Astrocyte (in vitro differentiated cells and primary cell): ENCODE measurements at places on chromosomes 3 and 15. TPM values are rescaled to one million over a fixed set of nuclear protein-coding genes. Genes with fewer than 3 reads are reported as not detected.

The ROPN1 gene
- not detected in 2 replicates for total RNA-seq

The UBR1 gene
- total RNA-seq = 25.7 and 28.2 TPM in 2 replicates

The STAB1 gene
- 0.39 TPM in 1 of 2 replicates, not detected in the other for total RNA-seq

The LRCH3 gene
- total RNA-seq = 42.1 and 49.6 TPM in 2 replicates

The STRC gene
- 0.25 and 0.29 TPM in 2 replicates for total RNA-seq

The SNTN gene
- total RNA-seq = not detected in 2 replicates

The GOLGA6A gene
- 0.30 and 0.31 TPM in 2 replicates for total RNA-seq

The NGLY1 gene
- 23.9 and 28.0 TPM in 2 replicates for total RNA-seq

The DET1 gene
- total RNA-seq = 3.7 and 4.8 TPM in 2 replicates

The KLHL6 gene
- 0.11 and 0.14 TPM in 2 replicates for total RNA-seq

DNA sequence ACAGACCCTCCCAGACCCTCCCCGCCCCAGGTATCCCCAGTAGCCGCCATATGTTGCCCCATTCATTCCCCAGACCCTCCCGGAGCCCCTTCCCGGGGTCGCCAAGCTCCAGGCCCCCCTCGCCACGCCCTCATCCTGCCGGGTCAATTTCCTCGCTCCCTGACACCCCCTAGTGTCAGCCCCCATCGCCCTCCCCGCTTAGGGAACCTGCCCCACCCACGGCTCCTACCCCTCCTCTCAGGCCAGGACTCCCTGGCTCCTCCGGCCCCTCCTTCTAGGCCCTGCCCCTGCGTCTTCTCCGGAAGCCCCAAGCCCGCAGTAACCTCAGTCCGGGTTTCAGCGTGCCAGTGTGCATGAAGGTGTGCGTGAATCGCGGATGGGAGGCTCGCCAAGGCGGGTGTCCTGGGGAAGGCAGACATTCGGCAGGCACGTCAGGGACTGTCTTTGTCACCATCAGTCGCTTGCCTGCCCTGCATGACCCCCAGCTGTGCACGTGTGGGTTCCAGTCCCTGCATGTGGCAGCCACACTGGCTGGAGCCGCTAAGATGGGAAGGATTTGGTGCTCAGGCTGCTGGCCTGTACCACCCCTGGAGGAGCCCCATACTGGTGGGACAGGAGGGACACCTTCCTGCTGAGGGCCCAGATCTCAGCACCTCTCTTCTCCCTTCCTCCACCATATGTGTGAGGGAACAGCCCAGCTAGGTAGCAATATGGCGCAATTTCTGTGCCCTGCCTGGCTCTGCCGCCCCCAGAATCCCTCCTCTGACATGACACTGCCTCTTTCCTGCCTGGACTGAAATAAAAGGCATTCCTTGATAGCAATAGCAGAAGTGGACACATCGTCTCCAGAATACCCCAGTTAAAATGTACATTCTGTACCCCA lies 693 bp downstream of the DISP2 start:
- DNase-seq = no peak

DNA sequence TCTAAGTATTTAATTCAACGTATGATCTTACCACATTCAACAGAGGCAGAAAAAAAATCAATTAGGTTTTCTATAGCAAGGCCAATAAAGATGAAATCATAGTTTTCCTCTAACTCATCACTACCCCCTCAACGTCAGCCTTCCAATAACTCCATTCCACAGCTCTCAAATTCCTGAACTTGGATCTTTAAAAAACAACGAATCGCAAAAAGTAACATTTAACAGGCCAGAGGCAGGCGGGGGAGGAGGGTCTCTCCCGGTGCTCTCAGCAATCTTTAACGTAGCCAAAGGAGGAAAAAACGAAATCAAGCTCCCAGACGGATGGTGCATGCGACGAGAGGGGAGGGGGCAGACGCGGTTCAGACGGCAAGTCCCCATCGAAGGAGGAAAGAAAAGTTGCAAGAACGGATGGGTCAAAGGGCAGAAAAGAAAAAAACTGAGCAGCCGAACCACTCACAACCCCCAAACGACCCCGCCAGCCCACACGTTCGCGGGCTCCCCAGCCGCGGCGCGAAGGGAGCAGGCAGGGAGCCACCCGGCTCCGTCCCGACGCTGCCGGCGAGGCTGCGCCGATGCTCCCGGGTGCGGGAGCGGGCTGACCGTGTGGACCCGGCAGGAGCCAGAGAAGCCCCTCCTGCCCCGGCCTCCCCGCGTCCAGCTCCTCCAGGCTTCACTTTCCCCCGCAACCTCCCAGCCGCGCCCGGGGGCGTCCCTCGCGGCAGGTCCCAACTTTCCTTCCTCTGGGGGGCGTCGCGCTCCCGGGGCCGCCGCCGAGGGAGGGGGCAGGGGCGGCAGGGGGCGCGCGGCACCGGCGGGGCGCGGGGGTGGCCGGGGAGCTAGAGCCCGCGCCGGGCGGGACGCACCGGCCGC lies 703 bp downstream of the PEAK1 start:
- peak; percentile 71 for DNase-seq

- peak; percentile 26 for DNase-seq
These were observed 9.2 kb downstream of the EIF3J start for GRCh38 chr15:44545913-44546802.

- no peak for DNase-seq
These were observed 77.9 kb upstream of the LINGO1 start for GRCh38 chr15:77710637-77711036.

- no peak for DNase-seq
These were observed 300.4 kb upstream of the ROPN1 start for GRCh38 chr3:124292329-124292728.

GRCh38 chr3:183698756-183699155 lies 1.2 kb downstream of the YEATS2 start:
- peak; percentile 17 for DNase-seq

GRCh38 chr15:99343881-99344551 lies 92.7 kb downstream of the LRRC28 start:
- DNase-seq = no peak

GRCh38 chr3:187986514-187986934 lies 167.4 kb upstream of the LPP start:
- DNase-seq = peak; percentile 96

GRCh38 chr3:178735032-178735674 lies 198.9 kb downstream of the KCNMB2 start:
- DNase-seq = no peak

GRCh38 chr3:80914854-80915253 lies 846.6 kb downstream of the GBE1 start:
- no peak for DNase-seq

GRCh38 chr15:70556151-70556741 lies 207.1 kb downstream of the UACA start:
- DNase-seq = no peak

GRCh38 chr15:29636921-29637320 lies 185.3 kb downstream of the TJP1 start:
- no peak for DNase-seq

GRCh38 chr15:58805095-58805494 lies 34.0 kb downstream of the MINDY2 start:
- no peak for DNase-seq

- DNase-seq = no peak
These were observed 100.7 kb upstream of the SLC4A7 start for GRCh38 chr3:27584874-27585273.

DNA sequence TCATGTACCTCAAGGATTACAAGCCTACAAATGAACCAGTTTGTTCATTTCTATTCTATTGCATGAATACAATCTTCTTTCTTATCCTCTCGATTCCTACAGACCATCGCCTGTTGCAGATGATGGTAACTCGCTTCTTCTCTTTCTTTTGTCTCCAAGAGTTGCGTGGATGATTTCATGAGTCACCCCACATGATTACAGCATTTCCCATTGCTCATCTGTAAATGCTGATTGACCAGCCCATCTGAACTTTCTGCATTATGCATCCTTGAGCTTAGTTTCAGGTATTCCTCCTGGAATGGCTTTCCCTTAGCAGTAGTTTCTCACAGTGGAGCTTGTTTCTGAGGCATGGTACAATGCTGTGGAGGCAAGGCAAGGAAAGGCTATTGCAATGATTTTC lies 109.6 kb upstream of the TOPAZ1 start:
- no peak for DNase-seq

DNA sequence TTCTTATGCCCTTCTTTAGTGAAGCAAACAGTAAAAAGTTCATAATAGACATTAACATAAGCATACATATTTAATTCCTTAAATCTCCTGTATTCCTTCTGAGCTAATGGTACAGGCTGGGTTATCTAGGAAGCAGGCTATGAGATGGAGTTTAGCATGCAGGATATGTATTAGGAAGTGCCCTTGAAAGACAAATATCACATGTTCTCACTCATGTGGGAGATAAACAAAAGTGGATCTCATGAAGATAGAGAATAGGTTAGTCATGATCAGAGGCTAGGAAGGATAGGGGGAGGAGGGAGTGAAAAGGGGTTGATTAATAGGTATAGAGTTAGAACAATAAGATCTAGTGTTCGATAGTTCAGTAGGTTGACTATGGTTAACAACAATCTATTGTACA lies 105.4 kb downstream of the CLASP2 start:
- no peak for DNase-seq

DNA sequence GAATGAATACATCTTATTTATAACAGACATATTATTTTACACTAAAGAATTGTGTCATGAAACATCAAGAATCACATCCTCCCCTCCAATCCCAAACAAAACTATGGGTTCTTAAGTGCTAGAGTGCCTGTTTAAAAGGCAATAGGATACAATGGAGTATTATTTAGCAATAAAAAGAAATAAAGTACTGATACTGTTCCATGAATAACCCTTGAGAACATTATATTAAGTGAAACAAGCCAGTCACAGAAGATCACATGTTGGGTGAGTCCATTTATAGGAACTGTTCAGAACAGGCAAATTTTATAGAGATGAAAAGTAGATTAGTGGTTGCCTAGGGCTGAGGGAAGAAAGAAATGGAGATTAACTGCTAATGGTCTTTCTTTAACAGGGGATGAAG lies 86.5 kb downstream of the ANKRD28 start:
- DNase-seq = no peak

GRCh38 chr3:12963231-12963896 lies 109.9 kb downstream of the IQSEC1 start:
- DNase-seq = no peak

DNA sequence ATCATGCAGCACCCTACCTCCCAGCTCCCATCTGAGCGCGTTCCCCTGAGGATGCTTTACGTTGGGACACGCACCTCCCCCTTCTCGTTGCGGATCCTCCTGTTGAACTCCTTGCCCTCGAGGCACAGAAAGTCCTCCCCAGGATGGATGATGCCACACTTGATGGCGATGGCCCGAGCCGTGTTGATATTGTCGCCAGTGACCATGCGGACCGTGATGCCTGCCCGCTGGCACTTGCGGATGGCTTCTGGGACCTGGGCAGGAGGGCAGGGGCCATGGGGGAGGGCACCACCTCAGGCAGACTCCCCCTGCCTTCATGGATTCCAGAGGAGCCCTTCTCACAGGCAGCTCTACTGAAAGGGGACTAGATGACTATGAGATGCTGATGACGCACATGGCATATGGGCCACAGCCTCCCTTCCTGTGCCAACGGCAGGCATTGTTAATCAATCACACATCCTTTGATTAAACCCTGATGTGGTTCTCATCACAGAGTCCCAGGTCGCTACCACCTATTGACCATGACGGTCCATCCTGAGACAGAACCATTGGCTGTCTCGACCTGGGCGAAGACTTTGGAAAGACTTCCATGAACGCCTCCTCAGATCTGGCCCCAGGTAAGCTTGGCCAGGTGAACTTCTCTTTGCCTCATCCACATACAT lies 29.5 kb upstream of the SEC13 start:
- no peak for DNase-seq

DNA sequence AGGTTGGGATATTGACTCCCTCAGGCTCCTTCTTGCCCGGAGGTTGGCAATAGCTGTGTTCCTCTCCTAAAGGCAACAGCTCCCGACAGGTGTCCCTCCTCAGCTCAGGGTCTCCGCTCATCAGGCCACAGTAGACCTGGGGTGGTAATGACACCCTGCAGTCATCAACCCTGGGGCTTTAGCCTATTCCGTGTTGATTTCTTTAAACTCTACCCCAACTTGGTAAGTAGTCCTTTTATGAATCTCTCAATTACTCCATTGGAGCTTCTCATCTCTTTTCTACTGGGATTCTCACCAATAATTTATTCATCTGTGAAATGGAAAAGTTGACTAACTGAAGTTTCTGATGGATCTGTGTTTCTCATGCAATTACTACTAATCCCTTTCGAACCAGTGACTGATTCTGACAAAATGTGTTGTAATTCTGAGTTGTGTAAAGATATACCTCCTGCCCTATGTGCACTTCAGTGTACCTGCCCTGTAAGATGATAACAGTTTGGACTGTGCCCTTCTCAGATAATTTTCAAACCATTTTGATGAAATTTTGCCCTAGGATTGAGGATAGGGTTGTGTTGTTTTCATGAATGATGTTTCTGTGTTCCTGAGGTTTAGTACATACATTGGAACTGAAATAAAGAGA lies 89.7 kb downstream of the RPL39L start:
- DNase-seq = no peak
